ENCODE measurements at places on chromosomes 5 and 9.

GRCh38 chr5:150671509-150672236 lies 10.6 kb downstream of the MYOZ3 start:
- peak; percentile 23 for DNase-seq

DNA sequence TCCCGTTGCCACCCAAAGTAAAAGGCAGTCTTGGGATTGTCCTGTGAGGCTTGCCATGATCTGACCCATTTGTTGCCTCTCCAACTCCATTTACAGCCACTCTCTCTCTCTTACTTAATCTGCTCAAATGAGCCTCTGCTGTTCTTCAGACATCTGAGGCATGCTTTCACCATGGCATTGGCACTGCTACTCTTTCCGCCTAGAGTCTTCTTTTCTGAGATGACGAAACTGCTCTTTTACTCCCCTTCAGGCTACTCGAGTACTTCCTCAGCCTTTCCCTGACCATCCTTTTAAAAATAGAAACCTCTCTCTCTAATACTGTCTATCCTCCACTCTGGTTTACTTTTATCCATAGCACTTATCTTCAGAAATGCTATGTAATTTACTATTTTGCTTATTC lies 9.0 kb downstream of the FOCAD start:
- no peak for DNase-seq

GRCh38 chr9:68905129-68905528 lies 108.8 kb downstream of the PRKACG start:
- no peak for DNase-seq

DNA sequence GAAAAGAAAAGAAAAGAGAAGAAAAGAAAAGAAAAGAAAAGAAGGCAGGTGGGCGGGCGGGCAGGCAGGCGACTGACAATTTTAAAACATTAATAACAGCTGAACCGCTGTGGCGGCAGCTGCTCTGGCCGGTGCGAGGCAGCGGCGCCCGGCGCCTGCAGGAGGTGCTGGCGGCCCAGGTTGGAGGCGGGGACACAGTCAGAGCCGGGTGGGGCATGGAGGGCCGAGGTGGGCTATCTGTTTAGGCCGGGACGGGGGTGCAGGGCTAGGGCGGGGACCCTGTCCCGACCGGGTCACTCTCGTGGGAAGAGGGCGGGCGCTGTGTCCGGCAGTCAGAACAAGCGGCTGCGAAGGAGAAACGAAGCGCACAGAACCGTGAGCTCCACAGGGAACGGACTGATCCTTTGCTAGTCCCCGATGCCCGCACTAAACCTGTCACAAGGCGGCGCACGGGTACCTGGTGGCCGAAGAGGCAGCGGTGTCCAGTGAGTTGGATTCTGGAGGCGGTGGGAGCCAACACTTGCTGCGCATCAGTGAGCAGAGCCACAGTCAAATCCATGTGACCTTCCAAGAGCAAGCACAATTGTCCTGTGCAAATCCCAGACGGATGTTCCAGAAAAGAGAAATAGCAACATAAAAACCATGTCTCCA lies 13.6 kb upstream of the ALDOB start:
- DNase-seq = peak; percentile 50

DNA sequence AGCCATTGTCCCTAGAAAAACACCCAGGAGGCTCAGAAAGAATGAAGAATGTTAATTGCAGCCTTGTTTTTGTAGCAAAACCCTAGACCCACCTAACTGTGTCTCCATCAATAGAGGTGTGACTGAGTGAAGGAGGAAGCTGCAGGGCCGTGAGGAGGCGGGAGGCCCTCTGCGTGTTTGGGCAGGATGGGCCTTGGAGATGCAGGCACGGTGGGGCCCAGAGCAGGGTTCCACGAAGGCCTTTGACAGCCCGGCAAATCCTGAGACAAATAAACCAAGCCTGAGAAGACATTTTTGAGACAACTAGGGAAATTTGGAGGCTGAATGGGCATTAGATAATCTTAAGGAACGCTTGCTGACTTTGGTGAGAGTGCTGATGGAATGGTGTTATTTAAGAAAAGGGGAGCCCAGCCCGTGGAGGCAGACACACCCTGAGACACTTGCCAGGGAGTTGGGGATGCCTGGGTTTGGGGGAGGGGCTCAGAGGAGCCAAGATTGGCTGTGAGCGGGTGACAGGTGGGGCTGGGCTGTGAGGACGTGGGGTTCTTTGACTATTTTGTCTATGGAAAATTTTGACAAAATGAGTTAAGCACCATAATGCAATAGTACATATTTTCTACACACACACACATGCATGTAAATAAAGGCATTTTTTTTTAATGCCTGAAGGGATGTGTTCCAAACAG lies 48.8 kb downstream of the BARX1 start:
- DNase-seq = peak; percentile 1

GRCh38 chr9:116924462-116925110 lies 237.5 kb downstream of the TRIM32 start:
- DNase-seq = no peak

DNA sequence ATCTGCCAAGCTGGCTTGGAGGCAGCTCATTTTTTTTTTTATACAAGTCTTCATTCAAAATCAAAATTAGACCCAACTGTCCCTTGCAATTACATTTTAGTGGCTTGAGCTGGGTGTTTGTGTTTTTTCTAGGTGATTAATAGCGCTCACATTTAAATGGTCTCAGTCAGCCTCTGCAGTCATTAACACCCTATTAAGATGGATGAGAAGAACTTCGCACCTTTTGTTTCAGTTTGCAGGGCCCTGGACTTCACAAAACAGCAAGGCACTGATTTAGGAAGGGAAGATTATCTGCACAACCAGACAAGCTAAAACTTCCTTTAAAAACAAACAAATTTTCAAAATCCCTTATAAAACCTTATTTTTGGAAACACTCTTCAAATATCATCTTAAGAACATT lies 374.8 kb downstream of the EFNA5 start:
- no peak for DNase-seq

GRCh38 chr5:59034498-59035186 lies 451.8 kb downstream of the RAB3C start:
- DNase-seq = peak; percentile 38

GRCh38 chr5:157485811-157486210 lies 25.8 kb downstream of the NIPAL4 start:
- DNase-seq = no peak

DNA sequence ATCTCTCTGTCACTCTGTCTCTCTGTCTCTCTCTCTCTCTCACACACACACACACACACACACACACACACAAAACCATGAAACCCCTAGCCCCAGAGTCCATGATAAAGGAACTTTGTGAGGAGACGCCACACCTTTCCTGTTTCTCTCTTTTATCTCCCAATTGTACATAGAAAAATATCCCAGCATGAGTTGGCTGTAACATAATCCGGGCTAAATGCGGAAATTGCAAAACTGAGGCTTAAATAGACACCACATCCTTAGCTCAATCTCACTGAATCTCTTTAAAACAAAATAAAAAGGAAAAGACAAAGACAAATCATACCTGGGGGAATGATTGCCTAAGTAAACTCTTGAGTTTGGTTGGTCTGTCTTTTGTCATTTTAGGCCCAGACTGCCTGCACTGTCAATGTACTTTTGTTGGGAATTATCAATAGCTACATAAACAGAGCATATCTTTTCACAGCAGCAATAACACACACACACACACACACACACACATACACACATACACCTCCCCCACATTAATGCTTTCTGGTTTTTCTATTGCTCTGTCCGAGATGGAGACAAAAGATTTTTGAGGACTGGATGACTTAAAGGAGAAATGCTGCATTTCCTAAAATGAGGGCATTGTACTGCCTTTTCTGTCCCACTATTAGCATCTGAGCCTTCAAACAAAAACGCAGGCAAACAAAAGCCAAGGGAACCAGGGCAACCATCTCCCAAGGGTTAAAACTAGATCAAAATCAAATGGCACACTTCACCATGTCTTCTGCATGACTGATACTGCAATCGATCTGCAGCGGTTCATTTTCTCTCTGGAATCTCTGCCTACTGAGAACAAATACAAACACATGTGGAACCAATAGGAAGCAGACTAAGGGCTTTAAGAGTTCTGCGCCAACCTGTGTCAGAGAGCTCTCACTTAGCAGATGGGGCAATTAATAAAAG lies 321.5 kb downstream of the NFIB start:
- no peak for DNase-seq

DNA sequence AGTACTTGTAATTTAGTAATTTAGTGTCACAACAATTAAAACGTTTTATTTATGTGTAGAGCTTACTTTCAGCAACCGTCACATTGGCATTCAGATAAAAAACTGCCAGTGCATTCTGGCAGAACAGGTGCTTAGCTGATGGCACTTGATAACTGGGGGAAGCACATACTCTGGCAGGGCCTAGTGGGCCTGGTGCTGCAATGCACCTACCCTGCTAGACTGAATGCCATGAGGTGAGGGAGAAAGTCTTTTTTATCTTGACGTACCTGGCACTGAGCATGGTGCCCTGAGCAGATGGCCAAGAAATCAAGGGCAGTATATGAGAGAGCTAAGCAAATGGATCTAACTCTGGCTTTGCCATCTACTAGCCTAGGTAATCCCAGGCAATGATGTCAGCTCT lies 280.6 kb upstream of the EFNA5 start:
- no peak for DNase-seq

GRCh38 chr9:117116084-117116483 lies 298.8 kb downstream of the ASTN2 start:
- DNase-seq = no peak

GRCh38 chr5:157148734-157149615 lies 6.3 kb upstream of the MED7 start:
- DNase-seq = peak; percentile 93

DNA sequence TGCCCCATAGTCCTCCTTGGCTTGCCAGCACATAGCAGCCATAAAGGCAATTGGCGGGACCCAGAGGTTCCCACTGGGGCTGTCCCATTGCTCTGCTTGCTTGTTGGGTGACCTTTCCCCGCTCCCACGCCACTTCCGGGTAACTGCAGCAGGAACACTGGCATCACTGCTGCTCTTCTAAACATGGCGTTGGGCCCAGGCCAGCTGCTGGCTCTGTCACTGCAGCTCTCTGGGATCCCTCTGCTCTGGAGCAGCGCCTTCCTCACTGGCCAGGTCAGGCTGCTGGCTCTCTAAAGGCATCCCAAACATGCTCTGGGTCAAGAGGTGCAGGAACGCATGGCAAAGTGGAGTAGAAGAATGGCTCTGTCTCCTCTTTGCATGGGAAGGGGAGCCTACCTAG lies 92.9 kb downstream of the DRD1 start:
- no peak for DNase-seq
